ENCODE measurements at places on chromosomes 3 and 15. TPM values are rescaled to one million over a fixed set of nuclear protein-coding genes. Genes with fewer than 3 reads are reported as not detected.

- DNase-seq = no peak
Measured at GRCh38 chr3:12342151-12342550, 53.3 kb downstream of the PPARG start.

- DNase-seq = no peak
Measured at GRCh38 chr3:192422997-192423342, 304.4 kb downstream of the FGF12 start.

AMIGO3 gene
- 3.5 TPM for total RNA-seq

GRCh38 chr3:193452338-193452737 is 73.8 kb upstream of the ATP13A5 start:
- DNase-seq = no peak

WDR93 gene
- total RNA-seq = not detected
